ENCODE measurements at places on chromosomes 12 and 14. TPM values are rescaled to one million over a fixed set of nuclear protein-coding genes. Genes with fewer than 3 reads are reported as not detected.

The KRT74 gene
- not detected for total RNA-seq

The SLC4A8 gene
- total RNA-seq, result 2.9 TPM

The ADSS1 gene
- total RNA-seq, result 4.3 TPM

The C12orf50 gene
- not detected for total RNA-seq

The CCDC85C gene
- total RNA-seq, result 3.2 TPM
